NCI-H1417 (cell line): ENCODE measurements at places on chromosomes 1 and 21.

DNA sequence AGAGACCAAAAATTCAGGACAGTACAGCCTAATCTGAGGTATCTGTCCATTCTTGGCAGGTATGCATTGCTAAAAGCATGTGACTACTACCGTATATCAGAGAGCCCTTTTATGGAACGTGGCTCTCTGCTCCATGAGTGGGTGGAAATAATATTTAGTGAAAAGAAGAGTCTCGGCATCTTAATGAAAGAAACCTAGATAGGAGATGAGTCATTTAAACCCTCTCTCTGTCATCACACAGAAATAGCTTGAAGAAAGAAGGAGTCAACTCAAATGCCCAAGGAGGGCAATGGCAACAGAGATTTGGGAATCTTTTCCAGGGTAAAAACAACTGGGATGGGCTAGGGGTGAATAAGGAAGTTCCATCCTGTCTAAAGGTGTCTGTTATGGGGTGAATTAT, 528.2 kb downstream of the SMYD3 start:
- no peak for DNase-seq

- DNase-seq = no peak
These were observed 1.3 kb upstream of the LSS start for GRCh38 chr21:46229923-46230260.

GRCh38 chr1:84283381-84283780, 18.1 kb upstream of the SAMD13 start:
- DNase-seq = no peak

DNA sequence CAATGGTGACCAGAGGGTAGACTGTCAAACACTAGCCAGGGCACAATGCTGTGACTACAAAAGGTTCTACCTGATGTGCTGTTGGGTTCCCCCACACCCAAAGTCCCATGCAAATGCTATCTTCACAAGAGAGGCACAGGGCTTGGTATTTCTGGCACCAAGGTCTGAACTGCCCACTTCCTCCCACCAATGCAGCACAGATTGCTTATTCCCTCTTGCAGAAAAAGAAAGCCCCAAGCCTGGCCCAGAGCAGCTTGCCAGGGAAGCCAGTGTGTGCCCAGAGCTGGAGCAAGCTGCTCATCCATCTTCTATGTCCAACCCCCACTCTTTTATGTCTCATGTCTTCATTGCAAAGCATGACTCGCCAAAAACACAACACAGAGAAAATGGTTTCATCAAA, 149.4 kb upstream of the CAMK1G start:
- no peak for DNase-seq

- DNase-seq = peak; percentile 25
These were observed 8.1 kb upstream of the LEFTY1 start for GRCh38 chr1:225896937-225897549.

GRCh38 chr1:172699111-172699510, 40.2 kb downstream of the FASLG start:
- no peak for DNase-seq

DNA sequence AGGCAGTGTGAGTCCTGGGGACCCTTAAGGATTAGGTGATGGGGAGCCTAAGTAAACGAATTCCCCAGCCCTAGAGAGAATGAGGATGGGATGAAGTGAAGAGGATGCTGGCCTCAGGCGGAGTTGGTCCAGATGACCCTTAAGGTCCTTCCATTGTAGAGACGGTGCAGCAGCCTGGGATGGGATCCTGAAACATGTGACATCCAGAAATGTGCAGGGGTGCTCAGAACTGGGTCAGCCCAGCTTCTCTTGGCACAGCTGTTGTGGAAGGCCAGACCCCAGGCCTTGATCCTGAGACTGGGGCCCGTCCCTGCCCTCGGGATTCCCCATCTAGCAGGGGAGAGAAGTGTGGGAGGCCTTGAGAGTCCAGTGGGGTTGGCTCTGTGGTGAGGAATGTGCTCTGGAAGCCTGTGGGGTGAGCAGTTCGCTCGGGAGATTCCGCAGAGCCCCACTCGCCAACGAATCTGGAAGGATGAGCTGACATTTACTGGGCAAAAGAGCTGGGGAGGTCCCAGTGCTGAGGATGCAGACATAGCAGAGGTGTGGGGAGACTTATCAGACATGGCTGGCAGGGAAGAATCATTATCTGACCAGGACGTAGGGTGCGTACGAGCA, 28.1 kb downstream of the A3GALT2 start:
- DNase-seq = no peak

DNA sequence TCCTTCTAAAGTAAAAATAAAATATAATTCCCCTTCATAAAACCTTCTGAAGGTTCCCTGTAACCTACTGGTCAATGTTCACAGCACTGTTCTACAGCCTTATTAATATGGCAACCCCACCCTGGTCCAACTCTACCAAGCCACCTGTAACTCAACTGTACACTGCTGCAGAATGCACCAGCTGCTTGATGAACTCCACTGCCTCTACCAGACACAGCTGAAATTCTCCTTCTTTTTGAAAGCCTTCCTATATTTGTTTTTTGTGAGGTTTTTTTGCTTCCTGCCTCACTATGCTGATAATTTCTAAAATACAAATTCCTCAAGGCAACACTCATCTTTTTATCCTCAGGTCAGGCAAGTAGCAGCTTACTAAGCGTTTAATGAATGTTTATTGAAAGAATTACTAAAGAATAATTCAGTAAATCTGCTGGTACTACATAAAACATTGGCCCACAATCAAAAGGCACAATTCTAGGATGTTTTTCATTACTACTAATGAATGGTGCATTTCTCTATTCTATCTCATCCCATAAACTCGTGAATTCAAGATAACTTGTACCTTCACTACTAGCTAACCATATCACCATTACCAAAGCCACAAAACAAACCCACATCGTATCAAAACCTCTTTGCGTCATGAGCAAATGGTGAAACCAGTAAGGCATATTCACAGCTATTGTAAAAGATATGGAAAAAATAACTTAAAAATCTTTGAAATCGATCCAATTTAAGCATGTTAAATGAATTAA, 2.4 kb downstream of the SSX2IP start:
- no peak for DNase-seq

DNA sequence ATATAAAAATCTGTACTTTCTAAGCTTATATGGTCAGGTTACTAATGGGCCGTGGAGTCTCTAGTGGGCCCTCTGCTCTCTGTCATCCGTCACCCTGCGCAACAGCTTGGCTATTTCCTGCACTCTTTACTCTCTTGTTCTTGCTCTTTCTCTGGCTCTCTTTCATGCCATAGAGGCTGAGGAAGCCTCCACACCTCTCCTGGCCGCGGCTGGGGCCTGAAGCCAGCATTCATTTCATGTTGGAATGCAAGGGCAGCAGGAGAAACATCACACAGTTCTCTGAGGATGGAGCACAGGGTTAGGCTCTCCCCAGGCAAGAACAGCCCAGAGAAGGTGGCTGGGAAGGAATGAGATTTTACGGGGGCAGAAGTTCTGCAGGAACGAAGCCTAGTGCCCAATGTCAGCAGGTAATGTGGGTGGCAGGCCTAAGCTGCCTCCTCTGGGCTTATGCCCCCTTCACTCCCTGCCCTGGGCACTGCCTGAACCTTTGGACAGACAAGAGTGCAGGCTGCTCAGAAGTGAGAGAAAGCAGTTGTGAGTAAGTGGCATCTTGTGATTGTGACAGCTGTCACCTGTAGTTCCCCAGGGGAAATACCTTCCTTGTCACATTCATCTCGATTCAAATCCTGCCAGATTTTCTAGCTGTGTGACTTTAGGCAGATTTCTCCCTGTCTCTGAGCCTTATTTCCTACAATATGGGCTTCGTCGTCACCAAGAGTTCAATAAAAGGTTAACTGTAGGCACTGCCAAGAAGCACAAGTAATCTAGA, 3.6 kb upstream of the FHAD1 start:
- DNase-seq = peak; percentile 44

GRCh38 chr1:182350839-182351238, 40.8 kb downstream of the GLUL start:
- no peak for DNase-seq

DNA sequence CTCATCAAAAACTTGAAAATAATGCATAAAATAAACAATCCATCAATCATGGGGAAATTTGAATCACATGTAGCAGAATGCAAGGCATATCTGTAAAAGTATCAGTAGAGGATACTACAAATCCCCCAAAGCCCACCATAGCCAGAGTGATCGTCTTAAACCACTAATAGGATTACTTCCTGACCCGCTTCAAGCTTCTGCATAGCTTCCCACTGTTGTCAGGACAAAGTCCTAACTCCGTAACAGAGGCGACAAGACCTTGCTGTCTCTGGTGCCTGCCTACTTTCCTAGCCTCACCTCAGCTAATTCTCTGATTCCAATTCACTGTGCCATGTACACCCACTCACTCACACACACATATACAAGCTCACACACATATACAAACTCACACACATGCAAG, 161.2 kb upstream of the NFIA start:
- DNase-seq = no peak

DNA sequence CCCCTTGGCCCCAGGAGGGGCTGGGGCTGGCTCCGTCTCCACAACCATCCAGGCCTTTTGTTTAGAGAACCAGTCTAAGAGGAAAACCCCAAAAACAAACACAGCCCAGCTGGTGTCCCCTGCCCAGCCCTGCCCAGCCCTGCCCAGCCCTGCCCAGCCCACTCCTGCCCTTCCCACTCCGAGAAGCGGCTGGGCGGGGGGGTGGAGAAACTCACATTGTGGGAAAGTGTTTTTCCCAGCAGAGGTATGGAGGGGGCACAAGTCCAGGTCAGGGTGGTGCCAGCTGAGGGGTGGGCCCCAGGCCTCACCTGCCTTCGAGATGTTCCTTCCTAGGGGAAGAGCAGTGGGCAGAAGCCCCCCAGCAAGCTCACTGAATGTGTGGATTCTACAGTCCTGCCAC, 10.0 kb upstream of the FAM131C start:
- no peak for DNase-seq

DNA sequence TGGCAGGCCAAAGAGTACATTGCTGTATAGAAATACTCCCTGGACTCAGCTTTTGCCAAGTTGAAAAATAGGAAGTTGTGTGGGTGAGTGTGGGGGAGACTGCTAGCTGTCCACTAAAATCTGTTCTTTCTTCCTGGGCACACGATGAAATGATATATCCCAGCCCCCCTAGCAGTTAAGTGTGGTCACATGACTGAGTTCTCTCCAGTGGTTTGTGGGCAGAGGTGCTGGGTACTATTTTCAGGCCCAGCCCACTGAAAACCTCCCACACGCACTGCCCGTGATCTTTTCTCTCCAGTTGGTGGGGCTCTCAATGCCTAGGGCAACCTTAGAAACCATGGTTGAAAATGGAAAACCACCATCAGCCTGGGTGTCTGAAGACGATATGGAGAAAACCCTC, 119.7 kb upstream of the LMO4 start:
- DNase-seq = no peak

DNA sequence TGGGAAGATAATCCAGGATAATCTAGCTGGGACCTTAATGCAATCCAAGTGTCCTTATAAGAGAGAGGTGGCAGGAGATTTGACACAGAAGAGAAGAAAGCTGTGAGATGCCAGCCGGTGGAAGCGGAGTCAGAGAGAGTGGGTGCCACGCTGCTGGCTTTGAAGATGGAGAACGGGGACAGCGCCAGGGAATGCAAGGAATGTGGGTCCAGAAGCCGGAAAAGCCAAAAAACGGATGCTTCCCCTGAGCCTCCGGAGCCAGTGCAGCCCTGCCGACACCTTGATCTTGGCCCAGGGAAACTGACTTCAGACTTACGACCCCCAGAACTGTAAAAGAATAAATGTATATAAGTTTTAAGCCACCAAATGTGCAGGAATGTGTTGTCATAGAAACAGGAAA, 152.6 kb downstream of the ZNF281 start:
- no peak for DNase-seq

- DNase-seq = no peak
These were observed 30.5 kb upstream of the SOAT1 start for GRCh38 chr1:179263121-179263520.

- no peak for DNase-seq
These were observed 55.0 kb downstream of the WNT9A start for GRCh38 chr1:227892489-227893299.

GRCh38 chr1:24435782-24436365, 20.3 kb downstream of the NIPAL3 start:
- no peak for DNase-seq

DNA sequence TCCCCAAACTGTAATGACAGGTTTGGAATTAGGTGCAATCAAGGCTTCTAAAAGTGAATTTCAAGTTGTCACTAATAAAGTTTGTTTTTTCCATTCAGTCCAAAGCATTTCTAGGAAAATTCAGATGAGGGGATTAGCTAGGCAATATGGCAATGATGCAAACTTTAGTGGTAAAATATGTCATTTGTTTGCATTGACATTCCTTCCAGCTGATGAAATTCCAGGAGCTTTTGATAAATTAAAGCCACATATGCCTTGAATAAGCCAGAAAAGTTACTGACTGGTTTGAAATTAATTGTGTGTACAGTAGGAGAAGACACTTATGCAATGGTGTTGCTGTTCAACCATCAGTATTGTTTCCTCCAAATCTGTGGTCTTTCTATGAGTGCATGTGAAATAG, 57.8 kb downstream of the MROH9 start:
- no peak for DNase-seq

- no peak for DNase-seq
These were observed 172.8 kb downstream of the ACTL8 start for GRCh38 chr1:17927952-17928351.

DNA sequence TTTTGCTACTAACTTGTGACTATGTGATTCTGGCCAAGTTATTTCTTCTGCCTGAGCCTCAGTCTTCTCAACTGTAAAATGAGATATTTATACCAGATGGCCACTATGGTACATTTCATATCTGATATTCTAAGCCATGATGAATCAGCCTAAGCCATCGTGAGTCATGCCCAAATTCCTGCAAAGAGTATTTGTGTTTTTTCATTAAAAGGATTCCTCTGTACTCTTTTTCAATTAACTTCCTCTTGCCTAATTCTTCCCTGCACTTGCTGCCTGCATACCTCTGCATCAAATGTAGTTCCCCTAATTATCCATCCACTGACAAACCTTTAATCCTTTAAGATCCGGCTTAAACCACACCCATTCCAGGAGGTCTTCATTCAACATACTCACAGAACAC, 575.1 kb upstream of the BEND5 start:
- DNase-seq = no peak

- no peak for DNase-seq
These were observed 5.3 kb downstream of the UTS2 start for GRCh38 chr1:7847599-7847998.

DNA sequence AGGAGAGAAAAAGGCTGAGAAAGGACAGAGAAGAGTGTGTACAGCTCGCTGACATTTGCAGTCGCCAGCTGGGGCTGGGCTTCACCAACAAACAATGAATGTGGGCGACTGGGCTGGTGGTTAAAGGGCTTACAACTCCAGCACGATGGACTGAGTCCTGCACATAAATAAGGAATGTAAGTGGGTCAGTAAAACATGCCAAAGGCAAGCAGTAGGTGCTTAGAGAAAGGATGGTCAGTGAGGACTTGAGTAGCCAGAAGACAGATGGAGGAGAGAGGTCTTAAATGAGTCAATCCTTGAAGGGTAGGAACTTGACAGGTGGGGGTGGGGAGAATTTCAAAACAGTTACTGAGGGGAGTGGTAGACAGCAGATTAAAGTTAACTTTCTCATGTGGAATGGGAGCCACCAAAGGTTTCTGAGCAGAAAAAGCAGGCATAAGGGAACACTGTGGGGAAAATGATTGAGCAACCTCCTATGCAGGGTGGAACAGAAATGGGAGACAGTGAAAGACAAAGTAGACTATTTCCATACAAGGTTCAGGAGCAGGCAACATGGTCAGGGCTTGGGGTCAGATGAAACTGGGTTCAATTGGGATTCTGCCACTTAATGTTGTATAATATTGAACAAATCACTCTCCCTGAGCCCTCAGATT, 37.4 kb downstream of the GADD45A start:
- DNase-seq = no peak

GRCh38 chr1:10387677-10388386, 11.0 kb upstream of the PGD start:
- DNase-seq = no peak

GRCh38 chr21:29540289-29540688, 241.6 kb downstream of the BACH1 start:
- no peak for DNase-seq
